ENCODE measurements at places on chromosomes 7 and 10.

GRCh38 chr7:70455925-70456324 lies 676.0 kb upstream of the GALNT17 start:
- no peak for DNase-seq

- DNase-seq, result no peak
These were observed 36.7 kb downstream of the LUC7L2 start for GRCh38 chr7:139396323-139396951.

- no peak for DNase-seq
These were observed 171.4 kb downstream of the SFMBT2 start for GRCh38 chr10:7239312-7239985.

GRCh38 chr7:127895814-127896280 lies 135.4 kb downstream of the LRRC4 start:
- no peak for DNase-seq

- no peak for DNase-seq
These were observed 1191.9 kb downstream of the CNTNAP2 start for GRCh38 chr7:147308539-147308938.

GRCh38 chr10:32905466-32905865 lies 52.6 kb downstream of the ITGB1 start:
- no peak for DNase-seq

All from CD4-positive, alpha-beta T cell treated with Interleukin-15 for 1 hour (primary cell).